ENCODE measurements at places on chromosomes 5 and 9.

DNA sequence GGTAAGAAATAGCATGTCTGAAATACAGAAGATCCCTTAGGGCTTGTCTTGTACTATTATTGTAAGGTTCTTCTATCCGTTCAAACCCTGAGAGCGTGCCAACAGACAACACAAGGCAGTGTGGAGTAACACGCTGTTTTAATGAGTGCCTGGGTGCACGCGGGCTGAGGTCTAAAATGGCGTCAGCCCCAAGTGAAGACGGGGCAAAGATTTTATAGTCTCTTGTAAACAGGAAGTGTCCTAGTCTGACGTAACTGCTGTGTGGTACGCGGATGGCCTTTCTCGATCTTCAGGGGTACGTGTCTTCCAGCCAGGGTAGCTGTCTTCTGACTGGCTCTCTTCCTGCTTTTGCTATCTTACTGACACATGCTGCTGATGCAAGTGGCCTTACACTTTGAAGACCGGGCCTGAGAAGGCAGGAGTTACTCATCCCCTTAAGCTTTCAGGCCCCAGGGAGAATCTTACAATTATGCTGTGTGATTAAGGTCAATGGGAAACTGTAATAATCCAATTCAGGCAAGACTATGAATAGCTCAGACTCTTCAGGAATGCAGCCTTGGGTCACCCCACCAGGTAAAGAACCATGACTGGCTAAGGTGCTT lies 1812.0 kb upstream of the CDH9 start:
- H3K36me3 ChIP-seq = no peaks in the 10 kb centered on the region
- no peak overlapping the region for H3K27ac ChIP-seq
- H3K4me3 ChIP-seq = no peak overlapping the region
- peaks cover 3% of the 10 kb centered on the region for H3K4me1 ChIP-seq

GRCh38 chr5:81192373-81192750 lies 40.8 kb upstream of the CKMT2 start:
- no peaks in the 10 kb centered on the region for H3K27me3 ChIP-seq
- no peak overlapping the region for H3K4me3 ChIP-seq
- H3K36me3 ChIP-seq = no peaks in the 10 kb centered on the region
- DNase-seq = no peak
- H3K27ac ChIP-seq = no peak overlapping the region

GRCh38 chr5:37723162-37723961 lies 116.5 kb downstream of the GDNF start:
- no peak overlapping the region for H3K27ac ChIP-seq
- no peak for DNase-seq
- peaks cover 24% of the 10 kb centered on the region for H3K36me3 ChIP-seq
- H3K4me3 ChIP-seq = no peak overlapping the region
- no peaks in the 10 kb centered on the region for H3K27me3 ChIP-seq

- H3K4me3 ChIP-seq = no peak overlapping the region
- peaks cover 5% of the 10 kb centered on the region for H3K36me3 ChIP-seq
- peaks cover 16% of the 10 kb centered on the region for H3K4me1 ChIP-seq
- DNase-seq = no peak
- no peak overlapping the region for H3K27ac ChIP-seq
Measured at GRCh38 chr5:131637694-131638093, 2.7 kb upstream of the RAPGEF6 start.

DNA sequence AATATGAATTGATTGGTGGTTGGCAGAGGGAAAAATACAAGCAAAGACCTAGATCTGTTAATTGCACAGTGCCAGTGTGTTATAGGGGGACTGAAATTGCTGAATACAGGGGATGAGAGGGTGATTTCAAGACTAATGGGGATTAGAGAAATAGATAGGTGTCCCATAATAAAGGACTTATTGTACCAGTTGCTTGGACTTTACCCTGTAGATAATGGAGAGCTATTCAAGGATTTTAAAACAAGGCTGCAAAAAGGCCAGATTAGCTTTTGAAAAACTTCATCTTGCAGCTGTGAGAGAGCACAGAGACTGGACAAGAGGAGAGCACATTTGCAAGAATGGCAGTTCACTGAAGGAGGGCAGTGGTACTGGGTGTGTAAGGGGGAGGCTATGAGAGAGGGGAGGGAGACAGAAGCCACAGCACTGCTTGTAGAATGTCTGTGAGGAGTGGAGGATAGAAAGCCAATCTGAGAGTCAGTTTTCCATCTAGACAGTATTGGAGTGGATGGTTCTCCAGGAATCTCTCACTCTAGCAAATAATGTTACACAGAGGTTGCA lies 28.8 kb upstream of the SCAMP1 start:
- H3K4me1 ChIP-seq = peaks cover 21% of the 10 kb centered on the region
- no peak overlapping the region for H3K27ac ChIP-seq
- H3K36me3 ChIP-seq = no peaks in the 10 kb centered on the region
- H3K27me3 ChIP-seq = no peaks in the 10 kb centered on the region
- no peak for DNase-seq

DNA sequence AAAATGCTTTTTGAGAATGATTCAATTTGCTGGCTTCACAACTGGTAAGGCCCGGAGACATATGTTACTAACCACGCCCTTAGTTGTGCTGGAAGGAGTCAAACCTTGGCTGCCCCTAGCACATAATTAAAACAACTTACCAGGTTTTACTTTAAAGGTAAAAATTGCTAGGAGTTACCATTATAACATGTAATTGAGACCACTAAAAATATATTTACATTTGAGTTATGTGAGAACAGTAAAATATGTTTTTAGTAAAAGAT lies 435.6 kb upstream of the CDH9 start:
- H3K36me3 ChIP-seq = peaks cover 3% of the 10 kb centered on the region
- no peak overlapping the region for H3K4me3 ChIP-seq
- DNase-seq = no peak
- peaks cover 18% of the 10 kb centered on the region for H3K4me1 ChIP-seq
- H3K27me3 ChIP-seq = no peaks in the 10 kb centered on the region

- no peaks in the 10 kb centered on the region for H3K27me3 ChIP-seq
- no peaks in the 10 kb centered on the region for H3K4me1 ChIP-seq
- no peak overlapping the region for H3K4me3 ChIP-seq
- DNase-seq = no peak
Measured at GRCh38 chr5:87015901-87016300, 251.8 kb upstream of the RASA1 start.

GRCh38 chr5:9222054-9222976 lies 323.6 kb downstream of the SEMA5A start:
- H3K27me3 ChIP-seq = no peaks in the 10 kb centered on the region
- H3K4me1 ChIP-seq = no peaks in the 10 kb centered on the region
- no peak for DNase-seq

GRCh38 chr5:22596404-22596970 lies 256.7 kb downstream of the CDH12 start:
- H3K4me3 ChIP-seq = no peak overlapping the region
- DNase-seq = no peak
- H3K4me1 ChIP-seq = peaks cover 16% of the 10 kb centered on the region

GRCh38 chr9:88936668-88937067 lies 54.6 kb upstream of the S1PR3 start:
- no peaks in the 10 kb centered on the region for H3K27me3 ChIP-seq
- H3K4me3 ChIP-seq = no peak overlapping the region
- no peaks in the 10 kb centered on the region for H3K36me3 ChIP-seq
- no peak overlapping the region for H3K27ac ChIP-seq

GRCh38 chr5:150406723-150407095 lies 6.0 kb downstream of the CD74 start:
- DNase-seq = peak; percentile 66
- no peak overlapping the region for H3K27ac ChIP-seq
- H3K4me1 ChIP-seq = no peaks in the 10 kb centered on the region
- H3K36me3 ChIP-seq = peaks cover 5% of the 10 kb centered on the region
- no peaks in the 10 kb centered on the region for H3K27me3 ChIP-seq
- H3K4me3 ChIP-seq = no peak overlapping the region

GRCh38 chr5:79568632-79569190 lies 43.5 kb upstream of the TENT2 start:
- no peak overlapping the region for H3K27ac ChIP-seq
- no peaks in the 10 kb centered on the region for H3K36me3 ChIP-seq
- no peaks in the 10 kb centered on the region for H3K27me3 ChIP-seq
- no peak overlapping the region for H3K4me3 ChIP-seq

GRCh38 chr5:38846379-38847011 lies 683 bp downstream of the OSMR start:
- no peak for DNase-seq
- no peaks in the 10 kb centered on the region for H3K27me3 ChIP-seq
- peaks cover 58% of the 10 kb centered on the region for H3K36me3 ChIP-seq
- peaks cover 33% of the 10 kb centered on the region for H3K4me1 ChIP-seq

- no peak overlapping the region for H3K4me3 ChIP-seq
- H3K4me1 ChIP-seq = no peaks in the 10 kb centered on the region
- DNase-seq = no peak
- H3K36me3 ChIP-seq = no peaks in the 10 kb centered on the region
- H3K27ac ChIP-seq = no peak overlapping the region
Measured at GRCh38 chr5:124973661-124974060, 227.2 kb upstream of the ZNF608 start.

- no peaks in the 10 kb centered on the region for H3K36me3 ChIP-seq
- no peak overlapping the region for H3K27ac ChIP-seq
- H3K4me1 ChIP-seq = no peaks in the 10 kb centered on the region
- DNase-seq = no peak
Measured at GRCh38 chr5:171223927-171224326, 85.1 kb upstream of the TLX3 start.

GRCh38 chr9:14281136-14281795 lies 32.7 kb downstream of the NFIB start:
- peaks cover 54% of the 10 kb centered on the region for H3K4me1 ChIP-seq
- H3K27me3 ChIP-seq = no peaks in the 10 kb centered on the region
- no peak overlapping the region for H3K4me3 ChIP-seq
- peaks cover 10% of the 10 kb centered on the region for H3K36me3 ChIP-seq
- peak overlapping the region; percentile 10 for H3K27ac ChIP-seq

DNA sequence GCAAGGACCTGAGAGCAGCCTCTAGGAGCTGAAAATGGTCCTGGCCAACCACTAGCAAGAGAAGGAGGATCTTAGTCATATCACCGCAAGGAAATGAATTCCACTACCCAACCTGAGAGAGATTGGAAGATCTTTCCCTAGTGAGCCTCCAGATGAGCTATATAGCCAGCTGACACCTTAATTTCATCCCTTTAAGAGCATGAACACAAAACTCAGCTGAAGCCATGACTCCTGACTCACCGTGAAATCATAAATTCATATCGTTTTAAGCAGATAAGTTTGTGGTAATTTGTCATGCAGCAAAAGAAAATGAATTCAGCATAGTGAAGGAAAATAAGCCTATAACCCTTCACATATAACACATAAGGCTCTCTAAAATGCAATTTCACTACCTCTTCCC lies 23.5 kb downstream of the MAPKAP1 start:
- no peak for DNase-seq
- peak overlapping the region; percentile 44 for H3K27ac ChIP-seq
- H3K36me3 ChIP-seq = peaks cover 3% of the 10 kb centered on the region
- H3K4me1 ChIP-seq = peaks cover 39% of the 10 kb centered on the region

GRCh38 chr5:171907725-171908343 lies 98.6 kb downstream of the FBXW11 start:
- DNase-seq = no peak
- no peak overlapping the region for H3K27ac ChIP-seq
- no peaks in the 10 kb centered on the region for H3K27me3 ChIP-seq
- no peaks in the 10 kb centered on the region for H3K4me1 ChIP-seq
- H3K4me3 ChIP-seq = no peak overlapping the region
- peaks cover 24% of the 10 kb centered on the region for H3K36me3 ChIP-seq

DNA sequence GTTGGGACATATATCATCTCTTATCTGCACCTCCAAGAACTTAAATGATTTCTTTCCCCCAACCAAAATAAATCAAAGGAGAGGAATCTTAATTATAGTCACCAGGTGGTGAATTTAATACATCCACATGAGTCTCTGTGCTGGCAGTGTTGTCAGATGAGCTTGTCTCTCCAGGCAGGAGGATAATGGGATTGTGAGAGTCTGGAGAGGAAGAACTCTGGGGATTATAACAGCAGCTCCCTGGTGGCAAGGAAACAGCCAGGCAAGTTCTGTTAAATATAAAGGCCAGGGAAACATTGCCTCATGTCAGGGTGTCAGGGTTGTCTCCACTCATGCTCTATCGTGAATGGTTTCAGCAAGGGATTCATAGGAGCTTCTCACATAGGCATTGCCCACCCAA lies 80.8 kb downstream of the TLR4 start:
- DNase-seq = no peak
- H3K36me3 ChIP-seq = no peaks in the 10 kb centered on the region
- H3K27ac ChIP-seq = no peak overlapping the region

- no peak overlapping the region for H3K4me3 ChIP-seq
- H3K27ac ChIP-seq = peak overlapping the region; percentile 29
- no peaks in the 10 kb centered on the region for H3K36me3 ChIP-seq
- no peaks in the 10 kb centered on the region for H3K27me3 ChIP-seq
Measured at GRCh38 chr9:124780060-124780756, 3.3 kb downstream of the OLFML2A start.

DNA sequence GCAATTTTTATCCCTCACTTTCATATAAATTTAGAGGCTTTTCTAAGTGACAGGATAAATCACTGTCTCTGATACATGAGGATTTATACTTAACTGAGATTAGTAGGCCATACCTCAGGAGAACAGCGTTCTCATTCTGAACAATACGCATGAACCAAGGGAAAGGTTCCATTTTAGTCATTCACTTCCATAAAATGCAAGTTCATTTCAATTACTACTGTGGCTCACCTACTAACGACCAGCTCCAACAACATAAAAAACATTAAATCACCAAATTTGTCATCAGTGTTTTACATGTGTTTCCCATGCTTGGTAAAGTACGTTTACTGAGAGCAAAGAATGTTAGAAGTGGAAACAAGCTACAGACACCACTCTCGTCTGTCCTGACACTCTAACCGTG lies 67.4 kb downstream of the EFNA5 start:
- H3K36me3 ChIP-seq = no peaks in the 10 kb centered on the region
- H3K4me3 ChIP-seq = no peak overlapping the region
- H3K27me3 ChIP-seq = no peaks in the 10 kb centered on the region
- no peak for DNase-seq
- H3K27ac ChIP-seq = no peak overlapping the region

DNA sequence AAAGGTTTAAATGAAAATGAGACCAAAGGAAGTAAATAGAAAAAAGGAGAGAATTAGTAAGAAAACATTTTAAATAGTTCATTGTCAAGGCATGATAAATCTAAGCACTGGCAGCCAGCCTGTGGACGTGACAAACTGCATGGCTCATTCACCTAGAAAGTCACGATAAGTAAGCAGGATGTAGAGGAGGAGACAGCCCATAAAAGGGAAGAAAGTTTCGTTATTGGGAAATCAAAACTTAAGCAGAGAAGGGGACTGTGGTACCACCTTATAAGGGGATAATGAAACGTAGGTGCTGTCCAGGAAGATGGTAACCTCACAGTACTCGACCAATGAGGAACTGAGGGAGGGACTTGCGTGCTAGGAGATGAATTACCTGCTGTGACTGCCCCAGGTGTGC lies 494.5 kb upstream of the GRAMD2B start:
- H3K4me3 ChIP-seq = no peak overlapping the region
- H3K4me1 ChIP-seq = peaks cover 12% of the 10 kb centered on the region
- no peaks in the 10 kb centered on the region for H3K27me3 ChIP-seq
- no peak for DNase-seq

DNA sequence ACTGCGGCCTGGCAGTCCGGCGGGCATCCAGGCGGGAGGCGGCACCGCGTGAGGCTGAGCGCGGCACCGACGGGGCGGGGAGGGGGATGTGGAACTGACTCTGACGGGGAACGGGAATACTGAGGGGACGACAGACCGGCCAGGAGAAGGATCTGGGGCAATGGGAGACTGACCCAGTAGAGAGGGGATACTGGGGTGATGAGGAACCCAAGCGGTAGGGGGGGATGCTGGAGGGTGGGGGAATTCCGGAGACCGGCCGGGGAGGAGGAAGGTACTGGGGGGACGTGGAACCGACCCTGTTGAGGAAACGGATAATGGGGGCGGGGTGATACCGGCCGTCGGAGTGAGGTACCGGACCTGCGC lies 423 bp downstream of the IPPK start:
- peaks cover 15% of the 10 kb centered on the region for H3K36me3 ChIP-seq
- H3K4me3 ChIP-seq = peak overlapping the region; percentile 70
- peak overlapping the region; percentile 74 for H3K27ac ChIP-seq
- no peak for DNase-seq
